GF-D8 (cell line): ENCODE measurements at places on chromosomes 11 and 22.

DNA sequence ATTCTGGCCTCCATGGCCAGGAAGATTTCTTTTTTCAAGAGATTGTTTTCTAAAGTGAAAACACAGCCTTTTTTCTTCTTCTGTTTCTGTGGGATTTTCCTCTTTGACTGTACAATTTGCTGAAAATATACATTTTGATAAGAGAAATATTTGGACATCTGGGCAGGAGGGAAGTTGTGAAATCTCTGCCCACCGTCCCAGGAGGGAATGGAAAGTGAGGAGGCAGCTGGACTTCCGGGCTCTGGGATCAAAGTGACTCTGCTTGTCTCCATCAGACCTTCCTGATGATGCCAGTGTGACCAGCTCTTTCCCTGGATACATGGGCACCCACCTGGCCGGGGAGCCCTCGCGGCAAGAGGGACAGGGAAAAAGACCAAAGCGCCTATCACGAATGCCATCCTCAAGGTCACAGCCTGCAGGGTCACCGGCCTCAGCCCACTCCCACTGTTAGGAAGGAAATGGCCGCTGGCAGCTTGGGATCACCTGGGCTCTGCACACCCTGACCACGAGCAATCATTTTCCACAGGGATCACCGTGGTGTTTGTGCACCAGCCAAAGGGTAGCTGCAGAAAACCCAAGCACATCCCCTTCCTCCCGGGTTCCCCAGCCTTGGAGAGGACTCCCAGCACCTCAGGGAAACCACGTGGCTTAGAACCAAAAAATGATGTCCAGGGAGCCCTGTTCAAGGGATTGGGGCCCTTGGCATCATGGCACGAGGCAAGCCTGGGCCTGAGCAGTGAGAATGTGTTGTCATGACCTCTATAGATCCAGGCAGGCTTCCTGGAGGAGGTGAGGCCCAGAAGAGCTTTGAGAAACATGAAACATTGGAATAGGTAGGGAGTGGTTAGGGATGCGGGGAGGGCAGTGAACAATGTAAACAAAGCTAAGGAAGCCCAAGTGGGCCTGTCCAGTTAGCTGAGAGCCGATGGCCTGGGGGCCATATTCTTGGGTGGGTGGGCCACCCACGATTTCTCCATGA is 29.1 kb upstream of the CCND1 start:
- no peak for DNase-seq

DNA sequence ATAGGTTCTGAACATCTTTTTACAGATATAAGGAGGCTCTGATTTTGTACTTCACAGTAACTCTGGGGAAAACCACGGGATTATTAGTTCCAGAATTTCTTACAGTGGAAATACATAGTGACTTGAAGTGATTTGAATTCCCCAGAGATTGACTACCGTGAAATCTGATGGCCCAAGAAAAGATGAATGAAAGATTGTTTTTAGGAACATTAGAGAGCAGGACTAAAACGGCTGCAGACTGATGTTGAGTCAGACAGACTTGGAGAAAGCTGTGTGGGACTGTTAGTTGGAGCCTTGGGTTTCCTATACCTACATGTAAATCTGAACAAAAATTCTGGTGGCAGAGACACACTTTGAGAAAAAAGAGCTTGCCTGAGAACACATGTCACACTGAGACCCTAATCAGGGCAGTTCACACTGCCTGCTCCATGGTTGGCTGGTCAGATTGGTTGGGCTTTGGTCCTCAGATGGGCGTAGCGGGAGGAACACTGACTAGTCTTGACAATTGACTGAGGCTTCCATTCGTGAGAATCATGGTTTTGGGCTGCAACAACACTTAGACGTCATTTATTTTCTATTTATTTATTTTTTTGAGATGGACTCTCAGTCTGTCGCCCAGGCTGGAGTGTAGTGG is 6.8 kb downstream of the PPP6R3 start:
- no peak for DNase-seq

DNA sequence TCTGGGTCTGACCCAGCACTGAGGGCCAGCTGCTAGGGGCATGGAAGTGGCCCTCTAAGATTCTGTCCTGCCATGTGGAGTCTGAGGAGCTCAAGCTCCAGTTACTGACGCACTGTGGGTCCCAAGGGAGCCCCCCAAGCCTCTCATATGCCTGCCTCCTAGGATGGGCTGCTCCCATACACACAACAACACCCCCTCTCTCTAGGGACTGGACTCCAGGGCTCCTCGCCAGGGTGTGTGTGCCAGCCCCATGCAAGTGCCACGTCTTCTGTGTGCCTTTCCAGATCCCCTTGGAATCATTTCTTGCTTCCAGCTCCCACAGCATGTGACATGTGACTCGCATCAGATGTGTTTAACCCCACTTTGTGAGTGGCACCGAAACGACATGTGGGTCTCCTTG is 234.5 kb downstream of the CEP164 start:
- DNase-seq: no peak

DNA sequence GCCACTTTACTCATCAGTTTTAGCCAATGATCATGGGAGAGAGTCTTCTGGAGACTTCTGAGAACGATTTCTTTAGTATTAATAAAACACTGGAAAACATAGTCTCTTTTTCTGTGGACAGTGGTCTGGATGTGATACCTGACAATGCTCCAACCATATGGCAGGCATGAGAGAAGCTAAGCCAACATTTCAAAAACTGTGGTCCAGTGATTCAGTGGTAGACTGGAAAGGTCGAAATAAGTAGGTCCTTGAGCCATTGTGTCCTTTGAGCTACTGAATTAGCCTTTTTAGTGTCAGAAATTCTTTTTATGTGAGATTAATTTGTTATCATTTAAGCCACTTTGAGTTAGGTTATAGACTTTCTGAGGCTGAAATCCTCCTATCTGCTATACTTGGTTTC is 197.7 kb upstream of the CTSC start:
- DNase-seq: no peak

DNA sequence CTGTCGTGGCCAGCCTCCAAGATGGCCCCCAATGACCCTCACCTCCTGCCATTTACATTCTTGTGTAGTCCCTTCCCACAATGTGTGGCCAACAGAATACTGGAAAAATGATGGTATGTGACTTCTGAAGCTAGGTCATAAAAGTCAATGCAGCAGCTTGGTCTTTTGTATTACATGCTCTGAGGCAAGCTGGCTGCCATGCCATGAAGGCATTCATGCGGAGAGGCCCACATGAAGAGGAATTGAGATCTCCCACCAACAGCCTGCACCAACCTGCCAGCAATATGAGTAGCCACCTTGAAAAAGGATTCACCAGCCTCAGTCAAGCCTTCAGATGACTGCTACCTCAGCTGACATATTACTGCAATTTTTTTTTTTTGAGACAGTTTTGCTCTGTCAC is 4.6 kb downstream of the MRTFA start:
- DNase-seq: no peak

DNA sequence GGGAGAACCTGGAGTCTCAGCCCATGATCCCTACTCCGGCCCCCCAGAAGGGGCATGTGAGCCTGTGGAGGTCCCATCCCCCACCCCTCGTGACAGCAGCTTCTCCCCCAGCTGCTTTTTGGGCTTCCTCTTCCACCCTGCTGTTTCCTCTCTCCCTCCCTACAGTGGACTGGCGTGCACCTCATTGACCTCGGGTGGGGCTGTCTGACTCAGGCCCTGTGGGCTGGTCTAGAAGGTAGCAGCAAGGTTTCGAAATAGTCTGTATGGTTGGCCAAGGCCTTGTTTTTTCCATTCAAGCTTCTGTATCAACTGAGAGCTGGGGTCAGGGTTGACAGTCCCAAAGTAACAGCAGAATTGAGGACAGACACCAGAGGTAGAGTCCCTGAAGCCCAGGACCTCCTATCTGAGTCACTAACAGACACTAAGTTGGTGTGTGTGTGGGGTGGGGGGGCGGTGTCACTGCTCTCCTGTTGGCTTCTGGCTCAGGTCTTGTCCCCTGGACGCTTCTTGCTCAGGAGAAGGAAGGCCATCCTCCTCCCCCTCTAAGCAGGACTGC is 7.7 kb downstream of the SLC37A2 start:
- peak; percentile 100 for DNase-seq

DNA sequence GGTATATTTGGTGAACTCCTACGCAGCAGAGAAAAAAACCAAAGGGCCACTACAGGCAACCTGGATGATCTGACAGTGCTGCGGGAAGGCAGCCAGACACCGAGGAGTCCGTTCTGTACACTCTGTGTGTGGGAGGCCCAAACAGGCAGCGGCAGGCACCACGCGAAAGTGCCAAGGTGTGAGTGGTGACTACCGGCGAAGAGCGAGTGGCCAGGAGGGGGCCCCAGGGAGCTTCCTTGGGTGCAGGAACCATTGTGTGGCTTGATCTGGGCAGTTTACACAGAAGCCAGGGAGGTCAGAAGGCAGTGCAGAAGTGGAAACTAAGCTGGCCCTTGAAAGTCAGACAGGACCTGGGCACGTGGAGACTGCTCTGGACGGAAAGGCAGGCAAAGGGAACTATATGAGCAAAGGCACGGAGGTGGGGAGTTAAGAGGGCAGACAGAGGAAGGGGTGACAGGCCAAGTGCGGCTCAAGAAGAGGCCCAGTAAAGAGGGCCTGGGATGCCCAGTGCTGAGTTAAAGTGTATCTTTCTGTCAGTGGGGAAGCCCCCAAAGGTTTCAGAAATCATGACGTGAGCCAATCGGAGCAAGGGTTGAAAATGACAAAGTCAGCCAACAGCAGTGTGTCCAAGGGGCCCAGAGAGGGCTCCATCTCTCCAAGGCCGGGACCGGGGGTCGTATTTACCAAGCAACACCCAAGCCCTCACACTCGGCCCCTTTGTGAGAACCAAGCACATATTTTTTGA is 10.6 kb downstream of the TMEM184B start:
- DNase-seq: no peak

DNA sequence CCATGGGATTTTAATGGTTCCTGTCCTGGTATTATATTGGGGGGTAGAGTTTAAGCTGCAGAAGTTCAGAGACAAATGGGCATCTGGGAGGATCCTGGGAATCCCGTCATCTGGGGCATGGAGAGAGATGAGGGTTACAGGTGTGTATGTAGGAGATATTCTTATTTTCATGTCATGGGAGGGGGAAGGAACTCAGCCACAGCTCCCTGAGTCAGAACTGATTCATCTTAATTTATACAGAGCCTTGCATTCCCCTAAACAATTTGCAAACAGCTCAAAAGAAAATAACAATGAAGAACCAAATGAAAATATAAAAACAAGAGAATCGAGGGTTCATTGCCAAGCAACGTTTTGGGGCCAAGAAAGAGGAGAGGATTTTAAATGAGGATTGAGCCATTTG is 155.9 kb upstream of the TBCEL start:
- no peak for DNase-seq
